Activated naive CD4-positive, alpha-beta T cell treated with anti-CD3 and anti-CD28 coated beads, Interleukin-2, amount 50 U/mL, for 72 hours (primary cell): ENCODE measurements at places on chromosomes 3 and 15.

GRCh38 chr3:138933981-138934691 is 12.8 kb downstream of the FOXL2 start:
- DNase-seq = no peak

- no peak for DNase-seq
Observed at GRCh38 chr3:79651536-79652065, 116.2 kb downstream of the ROBO1 start.

- DNase-seq = no peak
Observed at GRCh38 chr3:148873977-148874376, 8.9 kb downstream of the CPA3 start.

- no peak for DNase-seq
Observed at GRCh38 chr3:172591125-172591605, 67.9 kb upstream of the TNFSF10 start.

DNA sequence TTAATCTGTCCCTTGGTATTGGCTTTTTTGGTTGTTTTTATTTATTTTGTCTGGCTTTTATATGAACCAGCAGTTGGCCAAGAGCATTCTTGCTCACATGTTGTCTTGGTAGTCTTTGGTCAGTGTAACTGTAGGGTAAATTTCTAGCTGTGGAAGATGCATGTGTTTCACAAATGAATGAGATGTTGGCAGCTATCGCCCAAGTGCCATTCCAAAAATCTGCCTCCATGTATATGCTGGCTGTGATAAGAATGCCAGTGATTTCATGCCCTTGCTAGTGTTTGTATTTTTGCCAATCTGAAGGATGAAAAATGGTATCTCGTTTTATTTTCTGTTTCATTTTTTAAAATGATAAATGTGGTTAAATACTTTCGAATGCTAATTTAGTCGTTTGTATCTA is 50.1 kb downstream of the TLNRD1 start:
- DNase-seq = no peak
